Stimulated activated CD4-positive, alpha-beta T cell treated with anti-CD3 and anti-CD28 coated beads, Interleukin-1b, Interleukin-23, amount 100 ng/mL, for 1 hour (primary cell): ENCODE measurements at places on chromosomes 5 and 9.

- no peak for DNase-seq
These were observed 10.1 kb downstream of the OLFML2A start for GRCh38 chr9:124786881-124787573.

DNA sequence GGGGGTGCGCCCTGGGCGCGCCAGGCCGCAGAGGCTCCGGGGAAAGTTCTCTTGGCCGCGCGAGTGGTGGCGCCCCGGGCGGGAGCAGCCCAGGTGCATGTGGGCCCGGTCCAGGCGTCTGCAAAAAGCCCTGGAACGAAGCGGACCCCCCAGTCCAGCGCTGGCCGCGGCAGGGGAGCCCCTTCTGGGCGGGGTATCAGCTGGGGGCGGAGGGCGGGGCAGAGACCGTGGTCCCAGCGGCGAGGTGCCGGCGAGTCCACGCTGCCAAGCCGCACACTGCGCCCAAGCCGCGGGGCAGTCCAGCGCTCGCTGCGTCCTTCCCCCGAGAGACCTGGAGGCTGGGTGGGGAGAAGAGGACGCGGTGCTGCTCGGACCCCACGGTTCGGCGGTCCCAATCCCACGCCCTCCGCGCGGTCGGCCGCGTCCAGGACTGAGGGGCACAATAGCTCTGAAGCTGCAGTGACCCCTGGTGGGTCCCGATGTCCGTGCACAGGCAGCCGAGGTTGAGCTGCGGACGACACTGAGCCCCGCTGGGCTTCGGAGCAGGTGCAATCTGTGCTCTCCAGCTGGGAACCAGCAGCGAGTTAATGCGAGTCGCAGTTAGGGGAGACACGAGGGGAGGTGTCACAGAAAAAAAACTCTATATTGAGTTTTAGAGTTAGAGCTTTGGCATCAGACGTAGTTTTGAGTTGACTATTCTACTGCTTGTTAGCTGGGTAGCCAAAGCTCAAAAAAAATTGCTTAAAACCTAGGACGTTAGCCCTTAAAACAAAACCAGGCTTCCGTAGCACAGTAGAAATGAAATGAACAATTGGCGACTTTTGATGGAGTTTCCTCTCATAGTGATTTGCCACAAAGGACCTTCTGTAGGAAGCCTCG lies 1.1 kb upstream of the EPB41L4A start:
- DNase-seq: no peak

DNA sequence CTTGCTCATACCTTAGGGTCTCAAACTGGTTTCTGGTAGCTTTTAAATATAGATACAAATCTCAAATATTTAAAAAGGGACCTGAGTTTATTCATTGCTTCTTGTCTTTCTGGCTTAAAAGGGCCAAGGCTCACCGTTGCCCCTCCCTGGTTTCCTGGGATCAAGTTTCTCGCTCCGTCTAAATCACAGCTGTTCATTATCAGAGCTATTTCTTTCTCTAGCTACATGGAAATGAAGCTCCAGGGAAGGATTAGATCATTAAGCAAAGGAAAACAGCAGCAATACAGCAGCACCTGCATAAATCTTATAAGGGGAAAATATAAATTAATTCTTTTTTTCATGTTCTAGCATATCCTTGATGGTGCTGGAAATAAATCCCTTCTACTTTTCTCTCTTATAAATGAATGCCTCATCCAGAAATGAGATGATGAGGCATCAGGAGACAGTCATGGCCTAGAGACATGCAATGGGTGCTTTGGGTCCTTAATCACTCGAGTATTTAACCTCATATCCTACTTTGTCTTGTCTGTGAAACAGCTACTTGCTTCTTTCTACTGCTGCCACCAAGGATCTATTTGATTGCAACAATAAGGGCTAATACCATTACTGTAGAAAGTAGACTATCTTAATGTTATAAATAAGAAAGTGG lies 320.1 kb downstream of the TRPM3 start:
- DNase-seq: no peak

GRCh38 chr5:89847743-89848142 lies 561.8 kb downstream of the CETN3 start:
- DNase-seq: no peak

GRCh38 chr9:120536949-120537640 lies 42.9 kb downstream of the CDK5RAP2 start:
- no peak for DNase-seq
